ENCODE measurements at places on chromosomes 3 and 15.

- DNase-seq = no peak
Observed at GRCh38 chr3:17119201-17120072, 234.7 kb downstream of the PLCL2 start.

GRCh38 chr15:65184868-65185717 lies at the start of gene CLPX:
TSS of gene CLPX (minus strand) at chr15:65185342. CDS start at chr15:65185153, 189 bp downstream.
- DNase-seq = peak; percentile 97

GRCh38 chr3:153897025-153897723 lies 224.0 kb upstream of the ARHGEF26 start:
- DNase-seq = no peak

- DNase-seq = no peak
Observed at GRCh38 chr3:107209302-107209990, 167.8 kb upstream of the CCDC54 start.

DNA sequence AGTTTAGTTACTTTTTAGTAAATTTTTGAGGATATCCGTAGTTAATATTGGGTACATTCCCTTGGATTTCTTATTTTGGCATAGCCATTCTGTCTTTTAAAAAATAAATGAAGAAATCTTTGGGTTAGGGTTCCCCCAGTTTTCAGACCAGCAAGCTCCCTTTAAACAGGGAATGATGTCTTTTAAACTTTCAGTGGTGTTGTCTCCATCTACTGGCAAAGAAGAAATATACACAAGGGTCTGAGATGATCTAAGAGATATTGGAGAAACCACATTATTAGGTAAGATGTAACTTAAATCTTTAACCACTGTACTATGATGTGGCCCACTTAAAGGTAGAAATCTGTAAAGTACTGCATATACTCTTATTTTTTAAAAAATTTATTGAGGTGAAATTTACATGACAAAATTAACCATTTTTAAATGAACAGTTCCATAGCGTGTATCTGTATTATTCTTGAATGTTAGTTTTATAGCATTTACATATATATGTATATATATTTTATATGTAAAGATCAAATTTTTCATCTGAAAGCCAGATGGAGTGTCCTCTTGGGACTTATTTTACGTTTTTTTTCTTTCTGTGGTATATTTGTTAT lies 35.1 kb upstream of the EIF3J start:
- DNase-seq = peak; percentile 23

DNA sequence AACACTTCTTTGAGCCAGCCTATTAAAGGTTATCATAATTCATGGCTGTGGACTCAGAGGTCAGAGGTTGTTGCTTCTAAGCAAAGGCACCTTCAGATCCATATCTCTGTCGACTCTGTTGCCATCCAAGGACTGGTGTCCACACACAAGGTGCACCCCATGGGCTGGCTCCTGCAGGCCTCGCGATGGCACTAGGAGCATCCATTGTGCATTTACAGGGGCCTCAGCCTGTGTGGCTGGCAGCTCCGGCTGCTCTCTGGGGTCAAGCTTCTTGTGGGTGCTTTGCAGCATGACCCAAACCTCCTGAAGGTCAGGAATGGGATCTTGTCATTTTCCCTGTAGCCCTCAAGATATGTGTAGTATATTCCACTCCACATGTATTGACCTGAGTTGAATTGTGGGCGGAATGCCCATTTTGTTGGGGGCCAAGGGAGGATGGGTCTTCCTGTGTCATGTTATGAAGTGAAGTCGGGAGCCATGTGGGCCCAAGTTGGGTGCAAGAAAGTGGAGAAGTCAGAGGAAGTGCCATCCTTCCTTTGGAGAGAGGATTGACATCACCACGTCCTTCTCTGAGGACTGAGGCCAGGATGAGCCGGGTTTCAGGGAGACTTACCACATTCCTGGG lies 43.9 kb downstream of the CHDH start:
- no peak for DNase-seq

Measured in iPS-NIHi11 (cell line).